ACHN (cell line): ENCODE measurements at places on chromosomes 6 and 20.

DNA sequence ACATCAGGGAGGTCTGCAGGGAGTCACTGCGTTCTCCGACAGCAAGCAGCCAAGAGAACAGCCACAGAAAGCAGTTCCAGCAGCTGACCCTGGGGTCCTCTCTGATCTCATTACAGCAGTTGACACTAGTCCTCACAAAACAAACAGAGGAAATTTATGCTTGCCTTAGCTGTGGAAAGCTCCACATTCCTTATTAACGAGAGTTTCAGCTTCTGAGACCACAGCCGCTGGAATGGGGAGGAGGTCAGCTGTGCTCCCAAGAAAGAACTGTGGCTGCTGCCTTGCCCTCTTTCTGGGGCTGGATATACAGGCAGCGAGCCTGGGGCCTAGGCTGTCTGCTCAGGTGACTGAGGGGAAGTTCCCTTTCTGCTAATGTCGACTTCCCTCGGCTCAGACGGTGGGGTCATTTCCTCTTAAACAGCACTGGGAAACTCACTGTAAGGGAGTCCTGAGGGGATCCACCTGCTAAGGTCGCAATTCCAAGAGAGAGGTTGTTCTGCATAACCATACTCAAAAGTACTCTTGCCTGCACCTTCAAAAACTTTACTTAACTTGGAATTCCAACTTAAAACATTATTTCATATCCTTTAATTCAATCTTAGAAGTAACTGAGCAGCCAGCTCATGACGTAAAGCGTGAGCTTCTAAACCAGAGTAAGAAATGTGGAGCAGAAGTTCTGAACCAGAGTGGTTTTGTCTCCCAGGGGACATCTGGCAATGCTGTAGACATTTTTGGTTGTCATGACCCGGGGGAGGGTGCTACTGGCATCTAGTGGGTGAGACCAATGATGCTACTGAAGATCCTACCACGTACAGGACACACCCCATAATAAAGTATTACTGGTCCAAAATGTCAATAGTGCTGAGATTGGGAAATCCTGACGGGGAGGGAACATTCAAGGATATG, 80.3 kb downstream of the BACH2 start:
- DNase-seq: no peak

- DNase-seq: peak; percentile 19
Observed at GRCh38 chr6:42225419-42225818, 7.8 kb upstream of the MRPS10 start.

GRCh38 chr6:8245726-8246125, 143.4 kb upstream of the EEF1E1 start:
- no peak for DNase-seq

DNA sequence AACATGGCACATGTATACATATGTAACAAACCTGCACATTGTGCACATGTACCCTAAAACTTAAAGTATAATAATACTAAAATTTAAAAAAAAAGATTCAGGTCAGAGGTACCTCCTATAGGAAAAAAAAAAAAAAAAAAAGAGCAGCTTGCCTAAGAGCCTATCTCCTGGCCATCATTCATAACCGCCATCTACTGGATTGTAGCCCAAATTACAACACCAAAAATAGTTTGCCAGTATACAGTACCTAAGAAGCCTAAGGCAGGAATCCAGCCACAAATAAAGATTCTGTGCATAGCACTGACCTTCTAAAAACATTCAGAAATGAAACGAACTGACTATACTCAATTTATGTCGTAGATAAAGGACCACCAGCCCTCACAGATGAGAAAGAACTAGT, 438.4 kb upstream of the ADGRB3 start:
- DNase-seq: peak; percentile 35

DNA sequence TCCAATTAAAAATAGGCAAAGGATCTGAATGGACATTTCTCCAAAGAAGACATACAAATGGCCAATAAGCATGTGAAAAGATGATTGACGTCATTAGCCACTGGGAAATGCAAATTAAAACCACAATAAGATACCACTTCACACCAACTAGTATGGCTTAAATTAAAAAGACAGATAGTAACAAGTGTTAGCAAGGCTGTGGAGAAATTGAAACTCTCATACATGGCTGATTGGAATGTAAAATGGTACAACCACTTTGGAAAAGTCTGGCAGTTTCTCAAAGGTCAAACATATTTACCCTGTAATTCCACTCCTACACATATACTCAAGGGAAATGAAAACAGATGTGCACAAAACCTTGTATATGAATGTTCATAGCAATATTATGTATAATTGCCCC, 83.6 kb downstream of the CEP57L1 start:
- DNase-seq: no peak

DNA sequence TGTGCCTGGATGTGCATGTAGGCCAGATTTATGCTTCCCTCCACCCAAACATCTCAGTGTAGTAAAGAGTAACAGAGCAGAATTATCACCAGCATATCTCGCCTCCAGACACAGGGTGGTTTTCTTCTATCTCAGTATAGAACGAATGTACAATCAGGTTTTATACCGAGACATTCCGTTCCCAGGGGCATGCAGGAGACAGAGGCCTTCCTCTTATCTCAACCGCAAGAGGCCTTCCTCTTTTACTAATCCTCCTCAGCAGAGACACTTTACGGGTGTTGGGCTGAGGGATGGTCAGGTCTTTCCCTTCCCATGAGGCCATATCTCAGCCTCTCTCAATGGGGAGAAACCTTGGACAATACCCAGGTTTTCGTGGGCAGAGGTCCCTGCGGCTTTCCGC, 36.4 kb upstream of the MC3R start:
- DNase-seq: no peak
